Right kidney (tissue), 9 donors: ENCODE measurements at places on chromosomes 6 and 20.

DNA sequence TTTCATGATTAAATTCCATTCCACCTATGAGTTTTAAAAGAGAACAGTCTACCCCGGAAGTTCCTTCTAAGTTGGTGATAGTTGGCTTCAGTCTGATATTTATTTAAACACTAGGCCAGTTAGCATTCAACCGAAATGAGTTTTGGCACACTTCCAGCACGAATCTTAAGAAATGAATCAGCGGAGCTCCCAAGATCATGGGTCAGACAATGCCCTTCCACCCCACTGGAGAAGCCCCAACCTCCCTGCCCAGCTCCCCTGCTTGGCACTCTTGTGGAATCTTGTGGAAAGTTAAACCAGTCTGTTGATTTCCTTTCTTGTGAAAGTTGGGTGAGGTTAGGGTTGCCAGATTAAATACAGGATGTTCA lies 64.3 kb downstream of the MKKS start:
- DNase-seq = no peak

GRCh38 chr6:38117281-38117680 lies 297.8 kb downstream of the ZFAND3 start:
- no peak for DNase-seq

DNA sequence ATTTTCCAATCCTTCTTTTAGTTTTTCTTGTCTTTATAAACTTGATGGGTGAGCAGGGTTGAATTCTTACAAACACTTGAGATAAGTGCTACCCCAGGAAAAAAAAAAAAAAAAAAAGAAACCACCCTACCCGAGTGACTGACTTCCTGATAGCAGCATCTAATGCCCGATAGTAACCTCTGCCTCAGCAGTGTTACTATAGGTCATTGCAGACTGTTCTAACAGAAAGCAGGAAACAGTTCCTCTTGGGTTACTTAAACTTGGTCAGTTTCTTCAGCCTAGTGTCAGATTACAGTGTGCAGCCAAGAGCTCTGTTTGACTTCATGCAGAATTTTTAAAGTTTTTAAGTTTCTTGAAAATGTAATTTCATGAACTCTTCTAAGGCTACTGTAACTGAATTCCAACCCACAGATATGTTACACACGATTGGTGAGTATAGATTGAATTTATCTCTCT lies 2.1 kb downstream of the MYLIP start:
- peak; percentile 53 for DNase-seq

DNA sequence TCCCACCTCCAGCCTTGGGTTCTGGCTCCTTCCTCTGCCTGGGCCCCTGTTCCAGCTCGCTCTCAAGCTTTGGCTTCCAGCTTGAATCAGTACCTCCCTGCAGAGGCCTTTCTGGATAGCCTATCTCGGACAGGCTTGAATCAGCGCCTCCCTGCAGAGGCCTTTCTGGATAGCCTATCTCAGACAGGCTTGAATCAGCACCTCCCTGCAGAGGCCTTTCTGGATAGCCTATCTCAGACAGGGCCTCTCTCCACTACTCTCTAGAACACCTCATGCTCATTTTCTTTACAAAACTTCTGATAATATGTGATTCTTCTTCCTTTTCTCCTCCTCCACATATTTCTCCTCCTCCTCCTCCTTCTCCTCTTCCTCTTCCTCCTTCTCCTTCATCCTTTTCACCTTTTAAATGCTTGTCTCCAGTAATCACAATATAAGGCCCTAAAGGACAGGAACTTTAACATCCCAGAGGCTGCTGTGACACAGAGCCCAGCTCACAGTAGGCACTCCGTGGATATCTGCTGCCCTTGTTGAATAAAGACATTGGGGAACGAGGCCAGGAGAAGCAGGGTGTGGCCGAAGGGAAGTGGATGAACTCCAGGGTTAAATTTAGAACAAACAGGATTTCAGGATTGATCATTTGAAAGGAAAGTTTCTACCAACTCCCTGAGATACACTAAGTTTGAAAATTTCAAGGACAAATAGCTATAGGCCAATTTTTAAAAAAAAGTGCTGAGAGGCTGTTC lies 9.3 kb upstream of the RPS6KA2 start:
- no peak for DNase-seq

DNA sequence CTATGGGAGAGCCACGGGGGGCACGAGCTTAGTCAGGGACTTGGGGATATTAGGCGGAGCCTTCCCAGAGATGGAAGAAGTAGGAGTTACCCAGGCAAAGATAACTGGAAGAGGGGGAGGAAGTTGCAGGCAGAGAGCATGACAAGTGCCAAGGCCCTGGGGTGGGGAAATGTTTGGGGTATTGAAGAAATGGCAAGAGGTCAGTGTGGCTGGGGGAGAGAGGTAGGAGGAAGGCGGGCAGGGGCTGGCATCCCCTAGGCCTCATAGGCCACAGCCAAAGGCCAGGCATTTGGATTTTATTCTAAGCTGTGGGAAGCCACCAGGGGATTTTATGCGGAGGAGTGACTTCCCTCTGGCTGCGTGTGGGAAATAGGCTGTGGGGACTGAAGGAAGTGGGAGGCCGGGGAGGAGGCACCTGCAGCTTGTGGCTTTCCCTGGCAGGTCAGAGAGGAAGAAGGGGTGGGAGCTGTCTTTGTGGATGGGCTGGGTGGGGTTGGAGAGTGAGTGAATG lies 22.7 kb downstream of the SNAI1 start:
- no peak for DNase-seq

DNA sequence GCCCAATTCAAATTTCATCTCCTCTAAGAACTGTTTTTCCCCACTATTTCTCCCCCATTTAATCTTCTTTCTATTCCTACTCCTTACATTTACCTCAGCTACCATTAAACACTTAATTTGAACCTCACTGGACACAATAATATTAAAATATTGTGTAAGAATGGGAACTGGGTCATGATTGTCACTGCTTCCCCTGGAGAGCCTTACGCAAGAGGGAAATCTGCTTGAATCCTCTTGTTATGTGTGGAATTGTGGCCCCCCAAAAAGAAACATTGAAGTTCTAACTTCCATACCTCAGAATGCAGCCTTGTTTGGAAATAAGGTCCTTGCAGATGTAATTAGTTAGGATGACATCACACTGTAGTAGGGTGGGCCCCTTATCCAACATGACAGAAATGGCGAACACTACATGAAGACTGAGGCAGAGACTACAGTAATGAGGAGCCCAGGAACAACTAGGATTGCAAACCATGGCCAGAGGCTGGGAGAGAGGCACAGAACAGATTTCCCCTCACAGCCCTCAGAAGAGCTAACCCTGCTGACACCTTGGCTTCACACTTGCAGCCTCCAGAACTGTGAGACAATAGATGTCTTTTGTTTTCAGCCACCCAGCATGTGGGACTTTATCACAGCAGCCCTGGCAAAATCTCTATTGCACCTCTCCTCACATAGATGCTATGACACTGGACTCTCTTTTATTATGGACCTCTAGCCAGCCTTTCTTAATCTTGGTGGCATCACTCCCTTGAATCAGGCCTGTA lies 29.9 kb downstream of the HIVEP2 start:
- DNase-seq = no peak

GRCh38 chr6:145022199-145022796 lies 713.0 kb downstream of the EPM2A start:
- no peak for DNase-seq

GRCh38 chr6:33118525-33119123 lies 42.8 kb downstream of the HLA-DPB1 start:
- no peak for DNase-seq

- no peak for DNase-seq
These were observed 5.1 kb downstream of the BPIFA1 start for GRCh38 chr20:33240923-33241322.

DNA sequence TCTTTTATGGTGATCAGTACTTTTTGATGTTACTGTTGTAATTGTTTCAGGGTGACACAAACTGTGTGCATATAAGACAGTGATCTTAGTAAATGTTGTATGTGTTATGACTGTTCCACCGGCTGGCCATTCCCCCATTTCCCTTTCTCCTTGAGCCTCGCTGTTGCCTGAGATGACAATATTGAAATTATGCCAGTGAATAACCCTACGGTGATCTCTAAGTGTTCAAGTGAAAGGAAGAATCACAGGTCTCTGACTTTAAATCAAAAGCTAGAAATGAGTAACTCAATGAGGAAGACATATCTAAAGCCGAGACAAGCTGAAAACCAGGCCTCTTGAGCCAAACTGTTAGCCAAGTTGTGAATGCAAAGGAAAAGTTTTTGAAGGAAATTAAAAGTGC lies 32.3 kb downstream of the TULP4 start:
- DNase-seq = no peak

DNA sequence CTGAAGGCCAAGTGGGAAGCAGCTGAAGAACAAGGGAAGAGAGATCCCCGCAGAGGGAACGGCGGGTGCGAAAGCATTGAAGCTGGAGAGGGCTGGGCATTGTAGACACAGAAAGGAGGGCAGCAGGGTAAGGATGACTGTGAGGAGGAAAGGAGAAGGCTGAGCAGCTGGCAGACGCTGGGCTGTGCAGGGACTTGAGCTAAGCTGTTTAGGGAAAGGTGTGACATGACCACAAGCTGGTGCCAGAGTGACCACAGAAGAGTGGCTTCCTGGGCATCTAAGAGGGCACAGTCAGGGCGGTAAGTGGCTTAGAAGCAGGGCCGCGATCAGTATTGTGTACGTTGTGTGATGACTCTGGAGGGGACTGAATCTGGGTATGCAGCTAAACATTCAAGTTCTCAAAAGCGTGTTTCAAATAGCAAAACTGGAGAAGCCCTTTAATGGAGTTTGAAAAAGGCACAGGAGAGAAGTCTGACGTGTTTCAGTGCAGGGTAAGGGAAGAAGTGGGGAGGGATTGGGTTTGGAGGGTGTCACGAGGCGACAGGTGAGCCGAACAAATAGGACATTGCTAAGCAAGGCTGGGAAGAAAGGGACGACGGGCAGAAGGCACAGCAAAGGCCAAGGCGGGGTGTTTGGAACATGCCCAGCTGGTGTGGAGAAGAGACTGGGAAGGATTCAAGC lies 46.1 kb upstream of the ARFGEF2 start:
- DNase-seq = no peak

GRCh38 chr6:21200134-21200870 lies 393.2 kb upstream of the SOX4 start:
- no peak for DNase-seq

- DNase-seq = no peak
These were observed 323.8 kb downstream of the QKI start for GRCh38 chr6:163738304-163738703.
